ENCODE measurements at places on chromosomes 2 and 18.

DNA sequence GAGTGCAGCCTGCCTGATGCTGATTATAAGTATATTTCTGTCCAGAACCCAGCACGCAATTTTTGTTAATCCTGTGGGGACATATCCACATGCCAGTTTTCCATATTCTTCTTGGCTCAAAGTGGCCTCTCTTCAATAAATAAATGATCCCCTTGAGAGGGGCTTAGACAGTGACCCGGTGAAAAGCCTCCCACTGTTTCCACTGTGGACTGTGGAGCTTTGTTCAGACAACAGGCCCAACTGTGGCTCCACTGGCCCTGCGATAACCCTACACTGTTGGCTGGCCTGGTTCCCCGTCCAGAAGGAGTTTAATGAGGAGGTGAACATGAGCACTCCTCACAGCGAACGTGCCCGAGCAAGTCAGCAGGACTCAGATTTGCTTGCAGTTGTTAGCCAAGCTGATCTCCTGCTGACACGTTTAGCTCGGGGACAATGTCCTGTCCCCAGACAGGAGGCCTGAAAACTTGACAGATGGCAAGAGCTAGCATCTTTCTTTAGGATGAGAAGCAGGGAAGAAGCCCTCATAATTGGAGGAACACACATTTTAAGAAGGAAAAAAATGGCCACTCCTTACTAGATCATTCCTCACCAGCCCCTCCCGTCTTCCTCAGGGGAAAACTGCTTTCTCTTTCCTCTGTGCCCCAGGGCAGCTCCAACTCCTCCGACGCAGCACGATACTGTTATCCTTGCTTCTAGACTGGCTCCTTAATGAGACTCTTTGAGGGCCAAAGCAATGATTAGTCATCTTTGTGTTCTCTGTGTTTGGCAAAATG, 20.0 kb upstream of the MTCL1 start:
- no peak for DNase-seq

DNA sequence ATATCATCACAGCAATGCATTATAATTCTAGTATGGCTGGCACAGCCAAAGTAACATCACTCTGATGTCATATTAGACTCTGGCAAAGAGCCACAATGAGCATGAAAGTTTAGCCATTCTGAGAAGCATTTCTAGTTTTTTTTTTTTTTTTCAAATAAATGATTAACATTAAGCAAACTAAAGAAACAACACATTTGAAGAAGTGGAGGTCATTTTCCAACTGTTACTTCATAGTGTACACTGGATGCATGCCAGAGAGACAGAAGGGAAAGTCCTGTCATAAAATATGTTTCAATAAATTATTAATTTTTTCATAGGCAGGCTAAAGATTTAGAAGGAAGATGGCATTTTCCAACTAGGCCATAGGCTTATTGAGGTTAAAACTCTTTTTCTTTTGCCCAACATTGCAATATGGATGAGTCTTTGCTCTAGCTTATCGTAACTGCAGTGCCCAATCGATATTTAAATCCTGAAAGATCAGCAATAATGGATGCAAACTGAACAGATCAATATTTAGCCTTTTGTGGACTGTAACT, 1630.4 kb upstream of the ACVR2A start:
- DNase-seq: no peak

- DNase-seq: no peak
Measured at GRCh38 chr2:238512247-238512867, 85.6 kb downstream of the ASB1 start.

GRCh38 chr2:147081831-147082230, 763.0 kb upstream of the ACVR2A start:
- no peak for DNase-seq

- no peak for DNase-seq
Measured at GRCh38 chr2:64795024-64795592, 141.4 kb upstream of the SERTAD2 start.

GRCh38 chr2:124983595-124983994, 958.5 kb downstream of the CNTNAP5 start:
- DNase-seq: no peak

- DNase-seq: no peak
Measured at GRCh38 chr2:112335600-112335999, 60.2 kb downstream of the ZC3H6 start.

- no peak for DNase-seq
Measured at GRCh38 chr2:60439219-60439974, 114.1 kb downstream of the BCL11A start.

- DNase-seq: no peak
Measured at GRCh38 chr2:5319493-5319892, 372.7 kb upstream of the SOX11 start.

DNA sequence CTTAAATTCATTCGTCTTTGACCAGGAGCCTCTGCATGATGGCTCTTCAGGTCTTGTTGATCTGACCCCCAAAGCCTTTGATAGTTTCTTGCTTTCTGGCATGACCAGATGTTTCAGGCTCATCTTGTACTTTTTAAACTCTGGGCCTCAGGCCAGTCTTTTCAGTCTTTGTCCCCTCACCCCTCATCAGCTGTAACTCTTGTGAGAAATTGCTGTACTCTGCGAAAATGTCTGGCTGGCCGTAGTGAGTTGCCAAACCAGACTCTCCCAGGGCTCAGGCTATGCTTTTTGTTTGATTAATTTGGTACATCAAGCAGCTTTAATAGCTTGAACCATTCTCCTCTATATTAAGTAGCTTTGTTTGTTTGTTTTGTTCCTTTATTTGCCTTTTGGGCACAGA, 75.9 kb downstream of the BABAM2 start:
- no peak for DNase-seq

DNA sequence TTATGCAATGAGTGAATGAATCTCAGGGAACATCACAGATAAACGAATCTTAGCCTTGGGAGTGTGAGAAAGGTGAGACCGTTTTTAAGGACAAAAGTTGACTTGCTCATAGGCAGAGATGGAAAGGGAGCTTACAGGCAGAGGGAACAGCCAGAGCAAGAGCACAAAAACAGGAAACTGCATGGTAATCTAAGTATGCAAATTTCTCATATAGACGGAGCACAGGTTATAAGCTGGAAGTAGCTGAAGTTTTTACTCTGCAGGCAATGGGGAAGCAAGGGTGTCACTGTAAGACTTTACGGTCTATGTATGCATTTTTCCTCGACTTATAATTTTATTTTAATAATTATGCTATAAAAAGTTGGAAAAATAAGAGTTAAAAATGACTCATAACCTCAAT, 44.8 kb upstream of the STRN start:
- DNase-seq: no peak

GRCh38 chr2:14094592-14094991, 537.9 kb upstream of the LRATD1 start:
- no peak for DNase-seq

DNA sequence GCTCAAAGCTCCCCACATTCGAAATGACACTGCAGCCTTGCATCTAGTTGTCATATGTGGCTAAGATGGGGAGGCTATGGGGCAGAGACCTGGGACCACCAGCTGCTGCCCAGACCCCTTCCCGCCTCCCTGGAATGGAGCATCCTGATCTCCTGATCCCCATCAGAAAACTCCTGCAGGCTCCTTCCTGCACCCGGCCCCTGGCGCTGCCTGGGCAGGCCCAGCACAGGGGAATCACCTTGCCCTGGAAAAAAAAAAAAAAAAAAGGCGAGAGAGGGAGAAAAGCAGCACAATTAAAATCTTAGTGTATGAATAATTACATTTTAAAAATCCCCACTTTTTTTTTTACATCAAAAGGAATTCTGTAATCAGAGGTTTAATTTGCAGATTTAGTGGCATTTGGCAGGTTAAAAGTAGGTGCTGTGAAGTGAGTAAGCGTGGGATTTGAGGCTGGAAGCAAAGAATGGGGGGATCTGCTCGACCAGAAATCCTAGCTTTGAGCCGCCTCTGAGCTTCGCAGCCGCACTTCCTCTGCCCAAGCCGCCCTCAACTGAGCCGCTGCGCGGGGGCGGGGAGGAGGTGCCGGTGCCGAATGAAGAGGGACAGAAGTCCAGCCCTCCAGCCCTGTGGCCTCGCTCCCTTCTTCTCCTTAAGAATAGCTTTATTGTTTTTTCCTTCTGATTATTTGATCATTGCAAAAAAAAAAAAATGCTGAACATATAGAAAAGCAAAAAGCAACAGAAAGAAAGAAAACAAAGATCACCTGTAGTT, 30.0 kb downstream of the THNSL2 start:
- DNase-seq: peak; percentile 15

DNA sequence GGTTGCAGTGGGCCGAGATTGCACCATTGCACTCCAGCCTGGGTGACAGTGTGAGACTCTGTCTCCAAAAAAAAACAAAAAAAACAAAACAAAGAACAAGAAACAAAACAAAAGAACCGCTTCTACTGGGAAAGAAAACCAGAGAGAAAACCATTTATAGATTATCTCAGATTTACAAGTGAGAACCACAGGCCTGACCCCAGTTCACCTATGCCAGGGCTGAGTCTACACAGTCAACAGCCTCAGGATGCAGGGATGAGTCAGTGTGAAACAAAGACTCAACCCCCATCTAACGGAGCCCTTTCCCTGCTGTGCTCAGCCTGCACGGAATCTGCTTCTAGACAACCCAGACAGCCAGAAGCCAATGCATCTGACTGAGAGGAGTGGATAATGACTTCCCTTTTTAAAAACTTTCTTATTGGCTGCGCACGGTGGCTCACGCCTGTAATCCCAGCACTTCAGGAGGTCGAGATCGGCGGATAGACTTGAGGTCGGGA, 25.5 kb upstream of the YWHAQ start:
- DNase-seq: peak; percentile 47

- no peak for DNase-seq
Measured at GRCh38 chr2:154914561-154914960, 216.1 kb downstream of the KCNJ3 start.

Measured in stimulated activated CD4-positive, alpha-beta T cell treated with anti-CD3 and anti-CD28 coated beads, Interleukin-4, amount 100 ng/mL, for 4 hours (primary cell).